Smooth muscle cell of trachea (primary cell): ENCODE measurements at places on chromosomes 1 and 21. TPM values are rescaled to one million over a fixed set of nuclear protein-coding genes. Genes with fewer than 3 reads are reported as not detected.

Gene CD84
- total RNA-seq, result not detected in 2 replicates

Gene TTC13
- total RNA-seq, result 8.8 and 11.8 TPM in 2 replicates

Gene MYOC
- 1.2 and 1.3 TPM in 2 replicates for total RNA-seq

Gene FCMR
- 0.29 TPM in 1 of 2 replicates, not detected in the other for total RNA-seq

Gene HCN3
- 0.87 and 0.99 TPM in 2 replicates for total RNA-seq
